ENCODE measurements at places on chromosomes 4 and X.
A peak's percentile ranks its signal among the peaks of the same experiment; 100 is the strongest.

DNA sequence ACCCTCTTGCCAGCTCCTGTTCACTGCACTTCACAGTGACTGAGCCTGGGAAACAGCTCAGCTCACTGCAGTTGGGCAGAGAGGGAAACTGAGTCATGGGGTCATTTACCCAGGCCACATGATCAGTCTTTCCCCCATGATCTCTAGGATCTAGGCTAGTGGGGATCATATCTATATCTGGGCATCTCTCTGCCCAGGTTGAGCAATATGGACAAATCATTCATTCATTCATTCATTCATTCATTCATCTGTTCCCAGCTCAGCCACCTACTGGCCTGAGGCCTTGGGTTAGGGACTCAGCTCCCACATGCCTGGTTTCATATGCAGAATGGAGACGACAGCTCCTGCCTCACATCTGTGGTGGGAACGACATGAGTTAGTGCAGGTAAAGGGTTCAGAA is 45.3 kb upstream of the HMX1 start:
- DNase-seq, result no peak

DNA sequence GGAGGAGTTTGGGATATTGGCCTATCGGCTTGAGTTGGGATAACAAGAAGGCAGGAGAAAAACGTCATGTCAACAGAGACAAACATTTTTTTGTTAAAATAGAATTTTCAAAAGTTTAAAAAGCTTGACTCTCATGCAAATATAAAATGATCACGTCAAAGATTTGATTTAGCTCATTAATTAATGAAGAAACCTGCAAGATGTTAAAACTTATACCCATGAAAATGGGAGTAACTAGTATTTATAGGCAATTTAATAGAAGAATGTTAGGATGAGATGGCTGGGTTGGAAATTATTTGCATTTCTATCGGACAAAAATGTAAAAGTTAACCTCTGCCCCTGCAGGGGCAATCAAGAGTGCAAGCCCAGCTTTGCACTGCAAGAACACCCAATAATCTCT is 184.6 kb upstream of the BCOR start:
- no peak for DNase-seq

DNA sequence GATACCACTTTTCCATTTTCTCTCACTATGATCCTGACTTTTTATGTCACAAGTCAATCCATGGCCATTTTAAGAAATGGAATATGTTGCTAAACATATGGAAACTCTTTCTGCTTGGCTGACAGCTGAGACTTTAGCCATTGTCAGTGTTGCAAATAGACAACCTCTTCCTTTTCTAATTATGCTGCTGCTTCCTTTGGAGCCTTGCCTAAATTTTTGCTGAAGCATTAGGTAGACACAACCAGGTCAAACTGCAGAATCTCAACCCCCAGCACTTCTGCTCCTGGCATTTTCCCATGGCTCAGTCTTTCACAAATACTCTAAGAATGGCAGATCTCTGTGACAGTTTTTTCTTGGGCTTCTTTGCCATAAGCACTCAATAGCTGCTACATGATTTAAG is 543.3 kb downstream of the GRID2 start:
- DNase-seq, result no peak

- DNase-seq, result peak; percentile 40
These were observed 56.4 kb downstream of the C4orf51 start for GRCh38 chr4:145736241-145736831.

DNA sequence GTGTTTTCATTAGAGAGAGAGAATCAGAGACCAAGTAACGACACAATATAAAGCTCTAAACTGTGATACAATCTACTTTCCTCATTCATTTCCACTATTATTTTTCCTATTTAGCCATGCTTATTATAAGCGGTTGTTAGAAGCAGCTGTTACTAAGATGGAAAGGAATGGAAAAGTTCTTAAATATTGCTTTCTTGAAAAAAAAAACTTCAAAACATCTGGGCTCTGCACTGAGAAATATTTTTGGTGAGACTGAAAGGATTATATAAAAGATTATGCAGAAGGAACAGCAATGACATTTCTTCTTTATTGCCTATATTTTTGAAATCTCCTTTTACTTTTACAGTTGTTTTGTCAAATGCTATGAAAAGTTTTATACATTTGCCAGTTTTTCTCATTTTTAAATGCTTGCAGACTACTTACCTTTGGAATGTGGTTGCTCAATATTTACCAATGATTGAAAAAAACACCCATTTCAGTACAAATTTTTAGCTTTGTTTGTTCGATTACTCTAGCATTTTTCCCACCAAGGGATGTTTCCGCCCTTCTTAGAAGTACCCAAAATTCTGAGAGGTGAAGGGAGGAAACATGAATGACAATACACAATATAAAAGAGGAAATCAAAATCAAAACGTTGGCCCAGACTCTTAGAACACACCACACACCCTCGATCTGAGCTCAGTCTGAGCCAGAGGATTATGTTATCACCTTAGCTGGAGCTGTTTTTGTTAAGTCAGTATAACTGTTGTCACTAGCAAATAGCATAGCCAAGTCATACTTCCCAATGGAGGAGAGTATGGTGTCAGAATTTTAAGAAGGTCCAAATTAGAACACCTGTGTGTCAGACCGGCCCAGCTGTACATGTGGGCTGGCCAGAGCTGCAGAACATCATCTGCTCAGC is 18.4 kb downstream of the DKK2 start:
- no peak for DNase-seq

- no peak for DNase-seq
These were observed 293.4 kb upstream of the F9 start for GRCh38 chrX:139237141-139237540.

GRCh38 chr4:97662133-97662532 is 481.1 kb downstream of the STPG2 start:
- DNase-seq, result peak; percentile 25

GRCh38 chrX:1262369-1262768 is 6.2 kb upstream of the CSF2RA start:
- no peak for DNase-seq

DNA sequence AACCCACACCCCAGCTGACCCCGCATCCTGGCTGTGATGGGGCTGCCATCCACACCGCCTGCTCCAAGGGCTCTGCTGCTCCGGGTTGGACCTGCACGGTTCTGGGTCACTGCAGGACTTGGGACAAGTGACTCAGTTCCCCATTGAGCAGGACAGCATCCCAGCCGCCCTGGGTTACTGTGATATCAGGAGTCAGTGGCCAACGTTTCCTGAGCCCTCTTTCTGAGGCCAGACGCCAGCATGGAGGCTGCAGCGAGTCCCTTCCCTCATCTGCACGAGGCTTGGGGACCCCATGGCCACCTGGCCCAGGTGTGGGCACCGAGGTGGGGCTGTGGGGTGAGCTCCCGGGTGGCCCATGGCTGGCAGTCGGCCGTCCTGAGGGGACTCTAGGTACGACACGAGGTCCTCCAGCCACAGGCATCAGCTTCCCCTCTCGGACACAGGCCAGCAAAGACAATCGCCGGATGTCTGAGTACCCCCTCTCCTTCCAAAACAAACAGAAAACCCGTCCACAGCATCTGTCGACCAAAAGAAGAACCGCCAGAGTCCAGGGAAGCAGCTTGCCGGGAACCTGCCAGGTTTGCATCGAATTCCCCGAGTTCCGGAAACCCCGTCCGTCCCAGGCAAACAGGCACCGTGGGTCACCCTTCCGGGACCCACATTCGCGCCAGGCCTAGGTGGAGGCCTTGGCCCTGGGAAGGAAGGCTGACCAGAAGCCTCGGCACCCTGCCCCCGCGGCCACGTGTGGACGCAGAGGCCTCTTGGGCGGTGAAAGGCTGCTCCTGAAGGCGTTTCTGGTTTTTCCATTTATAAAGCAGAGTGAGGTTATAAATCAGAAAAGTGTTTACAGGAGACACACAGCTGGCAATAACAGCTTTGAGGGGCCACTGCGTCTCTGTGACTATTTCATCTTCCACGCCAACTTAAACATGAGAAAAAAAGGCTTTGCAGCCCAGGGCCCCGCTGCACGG is 136.0 kb downstream of the FAM53A start:
- no peak for DNase-seq

DNA sequence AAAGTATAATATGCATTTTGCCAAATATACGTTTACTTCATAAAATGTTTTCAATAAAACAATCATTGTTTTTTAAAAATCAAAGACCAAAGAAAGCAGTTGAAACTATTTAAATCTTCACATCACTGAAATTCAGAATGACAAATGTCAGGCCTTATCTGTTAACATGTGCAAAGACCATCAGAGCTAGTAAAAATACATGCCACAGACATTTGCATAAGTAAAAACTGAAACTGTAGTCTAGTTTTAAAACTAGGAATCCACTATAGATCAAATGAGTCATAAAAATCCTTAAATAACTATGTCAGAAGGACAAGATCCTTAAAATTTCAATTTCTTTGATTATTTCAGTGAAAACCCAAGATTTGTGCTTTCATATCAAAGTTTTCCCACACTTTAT is 24.8 kb downstream of the KLHL15 start:
- DNase-seq, result no peak

DNA sequence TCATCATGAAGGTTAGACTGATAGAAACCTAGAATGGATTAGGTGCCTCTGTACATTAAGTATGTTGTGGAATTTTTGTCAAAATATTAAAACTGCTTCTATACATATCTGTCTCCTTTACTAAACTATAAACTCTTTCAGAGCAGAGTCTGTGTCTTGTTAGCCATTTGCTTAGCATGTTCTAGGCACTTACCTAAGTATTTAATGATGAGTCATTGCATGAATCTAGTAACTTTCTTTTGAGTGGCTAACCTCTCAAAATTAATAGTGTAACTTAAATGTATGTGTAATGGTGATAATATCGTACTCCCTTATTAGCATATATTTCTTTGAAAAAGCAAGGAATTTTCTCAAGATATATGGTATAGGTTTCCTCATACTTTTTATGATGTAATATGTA is 57.8 kb downstream of the RAP1GDS1 start:
- no peak for DNase-seq

GRCh38 chrX:38754102-38754790 is 47.0 kb upstream of the MID1IP1 start:
- DNase-seq, result peak; percentile 51

DNA sequence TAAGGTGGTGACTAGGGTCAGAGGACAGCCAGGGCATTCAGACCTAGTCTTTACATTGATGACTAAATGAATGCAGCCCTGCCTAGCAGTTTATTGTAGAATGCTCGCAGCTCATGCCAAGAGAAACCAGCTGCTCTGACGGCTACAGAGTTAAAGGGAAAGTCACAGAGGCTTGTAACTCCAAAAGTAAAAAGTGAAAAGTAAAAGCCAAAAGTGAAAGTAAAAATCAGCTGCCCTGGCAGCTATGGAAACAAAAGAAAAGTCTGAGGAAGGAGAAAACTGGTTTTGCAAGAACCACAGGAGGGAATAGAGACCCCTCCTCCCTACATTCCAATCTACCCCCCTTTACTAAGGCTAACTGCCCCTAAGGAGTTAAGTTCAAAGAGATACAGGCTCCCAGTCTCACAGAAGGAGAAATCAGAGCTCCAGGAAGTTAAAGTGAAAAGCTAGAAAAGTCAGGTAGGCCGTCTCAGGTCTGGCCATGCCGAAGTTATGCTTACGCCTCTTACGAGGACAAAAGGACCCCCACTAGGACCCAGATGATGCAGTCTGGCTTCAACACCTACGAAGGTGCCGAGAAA is 6.0 kb downstream of the GAGE10 start:
- peak; percentile 31 for DNase-seq

GRCh38 chr4:173230062-173230461 is 61.5 kb downstream of the GALNT7 start:
- no peak for DNase-seq

DNA sequence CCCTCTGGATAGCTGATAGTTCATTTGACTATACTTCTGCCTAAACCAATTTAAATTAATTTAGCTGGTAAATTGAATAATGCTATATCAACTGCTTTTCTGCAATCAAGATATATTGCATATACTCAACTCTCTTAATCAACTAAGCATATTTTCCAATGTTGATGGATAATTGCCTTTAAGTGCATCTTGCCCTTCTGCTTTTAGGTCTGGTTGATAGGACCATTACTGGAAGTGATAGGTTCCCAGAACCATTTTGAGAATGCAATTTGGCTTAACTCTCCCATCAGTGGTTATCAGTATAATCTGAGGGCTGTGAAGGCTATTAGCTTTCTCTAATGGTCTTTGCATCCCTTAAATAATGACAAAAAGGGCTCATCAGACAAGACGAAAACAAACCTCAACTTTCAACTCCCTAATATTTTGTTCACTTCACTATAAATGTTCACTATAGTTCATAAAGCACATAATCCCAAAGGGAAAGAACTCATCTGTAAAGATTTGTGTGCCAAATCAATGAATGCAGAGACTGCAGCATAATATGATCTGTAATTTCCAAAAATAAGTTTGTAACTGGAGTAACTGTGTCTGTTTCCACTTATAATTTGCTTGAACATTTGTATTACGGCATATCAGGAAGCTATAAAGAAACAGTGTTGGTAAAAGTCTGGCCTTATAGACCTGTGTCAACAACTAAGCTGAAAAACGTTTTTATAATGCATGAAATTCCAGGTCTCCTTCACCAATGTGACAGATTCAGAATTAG is 273.6 kb downstream of the FBXO8 start:
- DNase-seq, result no peak

GRCh38 chrX:16838202-16839066 is 31.7 kb downstream of the RBBP7 start:
- peak; percentile 82 for DNase-seq

DNA sequence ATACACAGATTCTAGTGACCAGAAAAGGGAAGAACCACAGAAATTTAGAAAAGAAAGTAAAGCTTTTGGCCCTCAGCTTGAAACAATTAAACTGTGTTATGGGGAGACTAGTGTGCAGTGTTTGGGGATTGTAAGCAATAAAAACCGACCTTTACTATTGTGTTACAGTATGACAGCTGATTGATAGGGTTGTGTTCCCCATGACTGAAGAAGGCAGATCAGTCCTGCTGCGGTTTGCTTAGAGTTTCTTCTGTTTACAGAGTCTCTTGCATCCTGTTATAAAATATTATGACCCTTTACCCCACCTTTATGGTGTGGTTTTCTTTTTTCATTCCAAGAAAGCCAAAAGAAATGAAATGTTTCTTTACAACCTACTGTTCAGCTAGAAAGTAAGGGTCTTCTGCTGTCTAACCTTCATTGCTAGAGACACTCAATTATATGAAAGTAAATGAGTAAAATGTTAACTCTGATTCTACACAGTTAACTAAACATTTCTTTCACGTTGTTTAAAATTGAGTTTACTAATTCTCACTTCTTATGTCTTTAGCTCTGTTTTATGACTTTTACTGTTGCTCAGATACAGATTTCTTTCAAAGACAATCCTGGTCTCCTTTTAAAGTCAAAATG is 18.1 kb downstream of the CHIC1 start:
- no peak for DNase-seq

DNA sequence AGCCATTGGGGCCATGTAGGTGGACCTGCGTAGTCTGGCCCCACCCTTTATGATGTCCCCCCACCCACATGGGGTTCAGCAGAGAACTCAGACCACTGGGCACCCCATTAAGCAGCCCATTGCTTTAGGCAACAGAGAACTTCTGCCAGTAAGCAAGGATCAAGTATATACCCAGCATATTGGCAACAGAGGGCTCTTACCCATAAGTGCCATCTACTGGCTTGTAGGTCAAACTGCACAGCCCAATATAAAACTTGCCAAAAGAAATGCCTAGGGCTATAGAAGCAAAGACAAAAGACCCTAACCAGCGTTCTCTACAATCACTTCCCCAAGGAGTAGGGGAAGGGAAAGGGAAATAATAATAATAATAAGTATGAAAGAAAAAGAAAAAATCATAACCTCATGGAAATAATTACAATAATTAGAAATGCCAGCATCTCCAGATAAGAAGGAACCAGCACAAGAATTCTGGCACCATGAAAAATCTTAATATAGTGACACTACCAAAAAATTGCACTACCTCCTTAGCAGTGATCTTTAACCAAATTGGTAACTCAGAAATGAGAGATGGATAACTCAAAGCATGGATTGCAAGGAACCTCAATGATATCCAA is 1090.7 kb downstream of the FAT4 start:
- peak; percentile 49 for DNase-seq

- DNase-seq, result peak; percentile 41
These were observed 21.0 kb upstream of the TMSB15B start for GRCh38 chrX:103941201-103941975.

All from fibroblast of upper back skin (primary cell).